ENCODE measurements at places on chromosomes 6 and 20.
A peak's percentile ranks its signal among the peaks of the same experiment; 100 is the strongest.

DNA sequence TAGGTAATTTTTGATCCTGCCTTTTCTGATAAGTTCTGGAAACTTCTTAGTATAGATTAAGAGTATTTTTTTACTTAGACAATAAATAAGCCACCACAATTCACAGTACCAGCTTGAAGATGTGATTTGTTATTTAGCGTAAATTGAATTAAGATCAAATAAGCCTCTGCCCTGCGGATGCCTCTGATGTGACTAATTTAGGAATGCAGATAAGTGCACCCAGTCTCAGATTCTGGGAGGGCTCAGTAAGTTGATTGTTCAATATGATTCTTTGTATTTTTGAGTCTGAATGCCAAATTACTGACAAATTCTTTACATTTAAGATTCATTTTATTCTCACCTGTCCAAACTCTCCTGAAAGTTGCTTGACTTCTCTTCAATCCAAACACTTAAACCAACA, 147.5 kb downstream of the THBS2 start:
- DNase-seq = no peak

DNA sequence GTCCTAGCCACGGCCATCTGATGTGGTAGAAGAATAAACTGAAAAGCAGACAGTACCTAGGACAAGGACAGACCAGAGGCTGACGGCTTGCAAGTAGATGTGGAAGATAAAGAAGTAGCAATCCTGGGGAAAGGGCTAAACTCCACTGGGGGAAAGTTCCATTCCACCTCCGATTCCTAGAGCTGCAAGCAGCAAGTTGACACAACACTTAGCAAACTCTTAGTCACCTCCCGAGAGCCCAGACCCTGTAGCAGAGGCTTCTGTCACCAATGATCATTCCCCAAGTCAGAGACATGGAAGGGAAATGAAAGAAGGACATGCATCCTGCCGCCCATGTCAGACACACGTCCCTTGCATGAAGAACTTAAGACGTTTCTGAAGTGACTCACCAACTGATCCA, 99.2 kb upstream of the RPS6KA2 start:
- DNase-seq = no peak

DNA sequence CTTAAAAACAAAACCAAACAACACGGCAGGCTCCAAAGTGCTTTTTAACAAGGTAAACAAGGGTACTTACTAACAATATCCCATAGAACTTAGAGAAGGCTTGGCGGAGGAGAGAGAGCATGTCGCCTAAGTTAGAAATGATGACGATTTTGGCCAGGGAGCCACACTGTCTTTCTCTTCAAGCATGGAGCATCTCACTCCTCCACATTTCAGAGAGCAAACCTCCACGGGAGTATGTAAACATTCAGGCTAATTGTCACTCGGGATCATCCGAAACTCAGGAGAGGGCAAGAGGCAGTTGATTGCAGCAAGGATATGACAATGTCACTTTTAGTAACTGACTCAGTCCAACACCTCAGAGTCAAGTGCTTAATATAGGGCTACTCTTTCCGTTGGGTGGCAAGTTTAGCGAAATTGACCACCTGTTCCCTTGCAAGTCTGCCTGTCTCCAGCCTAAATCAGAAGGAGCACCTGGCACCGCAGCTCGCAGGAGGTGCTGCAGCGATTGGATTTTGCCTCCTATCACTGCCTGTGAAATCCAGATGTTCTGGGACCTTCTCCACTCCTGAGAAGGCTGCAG, 65.8 kb upstream of the RPS6KA2 start:
- no peak for DNase-seq

- no peak for DNase-seq
Measured at GRCh38 chr6:38503960-38504682, 135.6 kb downstream of the BTBD9 start.

DNA sequence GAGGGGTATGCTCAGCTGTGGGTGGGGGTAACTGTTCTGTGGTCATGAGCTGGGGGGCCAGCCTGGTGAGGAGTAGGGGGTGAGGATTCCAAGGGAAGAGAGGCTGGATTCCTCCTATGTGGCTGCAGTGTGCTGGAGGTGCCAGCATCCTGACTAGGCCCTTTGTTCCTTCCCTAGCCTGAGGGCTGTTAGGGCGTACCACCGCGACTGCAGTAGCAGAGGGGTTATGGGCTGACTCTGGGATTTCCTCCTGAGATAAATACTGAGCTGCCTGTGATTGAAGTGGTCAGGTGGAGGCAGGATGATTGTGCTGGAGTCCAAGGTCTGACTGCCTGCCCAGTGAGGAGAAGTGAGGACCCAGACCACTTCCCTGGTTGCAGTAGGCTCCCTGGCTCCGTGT, 205.3 kb downstream of the ADGRG6 start:
- DNase-seq = no peak

- DNase-seq = no peak
Measured at GRCh38 chr6:145798530-145798929, 16.1 kb downstream of the FBXO30 start.

DNA sequence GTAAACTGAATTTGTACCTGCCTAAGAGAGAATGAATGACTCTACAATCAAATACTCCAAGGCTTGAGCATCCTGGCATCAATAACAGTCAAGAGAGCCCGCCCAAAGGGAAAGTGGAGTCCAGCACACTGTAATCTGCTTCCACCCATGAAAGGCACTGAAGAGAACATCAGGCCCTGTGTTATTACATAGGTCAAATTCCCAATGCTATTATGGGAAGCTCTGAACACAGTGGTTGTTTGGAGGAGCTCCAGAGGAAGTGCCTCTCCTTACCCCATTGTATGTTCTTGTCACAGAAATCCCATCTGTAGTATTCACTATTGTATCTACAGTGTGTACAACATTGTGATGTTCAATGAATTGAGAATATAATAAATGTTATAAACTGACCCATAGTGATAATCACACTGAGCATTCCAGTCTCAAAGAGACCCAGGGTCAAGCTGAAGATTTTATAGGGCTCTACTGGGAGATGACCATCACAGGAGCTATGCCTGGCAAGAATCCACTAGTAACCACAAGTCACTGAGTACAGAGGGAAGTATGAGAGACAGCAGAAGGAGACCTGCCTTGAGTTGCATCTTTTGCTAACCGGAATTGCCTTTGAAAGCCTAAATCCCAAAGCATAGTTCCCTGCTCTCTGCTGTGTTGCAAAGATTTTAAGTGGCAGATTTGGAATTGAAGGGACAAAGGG, 446.7 kb downstream of the GJA1 start:
- DNase-seq = no peak

GRCh38 chr6:35259948-35260590, 534 bp downstream of the ZNF76 start:
- peak; percentile 65 for DNase-seq

- DNase-seq = no peak
Measured at GRCh38 chr20:47931443-47931842, 146.2 kb upstream of the SULF2 start.

DNA sequence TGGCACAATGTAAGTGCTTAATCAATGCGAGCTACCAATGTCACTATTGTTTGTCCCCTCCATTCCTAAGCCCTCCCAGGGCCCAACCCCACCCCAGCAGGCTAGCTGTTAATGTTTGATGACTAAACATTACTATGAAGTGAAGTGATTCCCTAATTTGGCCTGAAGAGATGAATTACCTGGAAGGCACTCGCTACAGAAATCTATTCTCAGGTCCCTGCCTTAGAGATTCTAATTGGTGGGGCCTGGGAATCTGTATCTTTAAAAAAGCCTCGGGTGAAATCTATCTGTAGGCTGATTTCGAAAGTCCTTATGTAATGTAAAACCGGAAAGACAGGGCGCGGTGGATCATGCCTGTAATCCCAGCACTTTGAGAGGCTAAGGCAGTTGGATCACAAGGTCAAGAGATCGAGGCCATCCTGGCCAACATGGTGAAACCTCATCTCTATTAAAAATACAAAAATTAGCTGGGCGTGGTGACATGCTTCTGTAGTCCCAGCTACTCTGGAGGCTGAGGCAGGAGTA, 16.9 kb upstream of the SNAI1 start:
- DNase-seq = no peak

All from stimulated activated CD4-positive, alpha-beta T cell treated with anti-CD3 and anti-CD28 coated beads, Interleukin-12 subunit alpha, Interleukin-12 subunit beta, amount 100 ng/mL, for 48 hours (primary cell).